ENCODE measurements at places on chromosomes 12 and 14.

- DNase-seq, result no peak
These were observed 132.5 kb downstream of the GPR135 start for GRCh38 chr14:59332727-59333126.

GRCh38 chr12:117685110-117685926 lies 283.5 kb downstream of the KSR2 start:
- DNase-seq, result no peak

DNA sequence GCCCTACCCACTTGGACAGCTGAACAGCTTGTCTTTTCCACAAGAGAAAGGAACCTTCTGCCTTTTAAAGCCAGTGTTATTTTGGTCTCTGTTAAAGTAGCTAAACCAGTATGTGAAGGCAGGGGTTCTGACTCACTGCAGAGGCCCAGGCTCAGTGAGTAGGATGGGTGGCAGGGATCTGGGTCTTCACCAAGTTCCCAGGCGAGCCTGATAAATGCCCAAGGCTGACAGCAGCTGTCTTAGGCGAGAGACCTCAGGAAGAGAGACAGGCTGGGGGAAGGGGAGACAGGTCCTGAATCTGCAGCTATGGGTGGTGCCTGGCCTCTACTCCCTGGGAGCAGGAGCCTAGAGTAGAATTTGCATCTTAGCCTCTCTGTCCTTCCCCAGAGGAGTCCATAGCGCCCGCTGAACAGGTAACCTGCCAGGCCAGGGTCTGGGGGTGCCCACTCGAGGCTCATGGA lies 18.1 kb upstream of the KIF26A start:
- no peak for DNase-seq

DNA sequence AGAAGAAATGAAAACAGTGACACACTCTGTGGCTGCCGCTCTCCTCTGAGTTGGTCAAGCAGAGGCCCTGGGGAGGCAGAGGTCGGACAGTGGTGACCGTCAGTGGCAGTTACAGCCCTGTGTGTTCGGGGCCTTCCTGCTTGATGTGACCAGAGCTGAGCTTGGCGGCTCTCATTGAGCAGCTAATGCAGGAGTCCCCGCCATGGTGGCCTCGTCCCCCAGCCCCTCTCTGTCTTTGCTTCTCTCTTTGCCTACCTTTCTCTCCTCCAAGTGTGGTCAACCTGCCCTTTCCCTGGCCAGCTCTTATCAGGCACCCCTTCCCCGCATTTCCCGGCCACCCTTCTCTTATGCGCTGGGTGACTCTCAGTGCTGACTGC lies 362.8 kb downstream of the CACNA1C start:
- DNase-seq, result no peak

- DNase-seq, result no peak
These were observed 95.6 kb upstream of the NRXN3 start for GRCh38 chr14:78074561-78074960.

GRCh38 chr12:113211160-113211559 lies 10.1 kb upstream of the TPCN1 start:
- DNase-seq, result no peak

DNA sequence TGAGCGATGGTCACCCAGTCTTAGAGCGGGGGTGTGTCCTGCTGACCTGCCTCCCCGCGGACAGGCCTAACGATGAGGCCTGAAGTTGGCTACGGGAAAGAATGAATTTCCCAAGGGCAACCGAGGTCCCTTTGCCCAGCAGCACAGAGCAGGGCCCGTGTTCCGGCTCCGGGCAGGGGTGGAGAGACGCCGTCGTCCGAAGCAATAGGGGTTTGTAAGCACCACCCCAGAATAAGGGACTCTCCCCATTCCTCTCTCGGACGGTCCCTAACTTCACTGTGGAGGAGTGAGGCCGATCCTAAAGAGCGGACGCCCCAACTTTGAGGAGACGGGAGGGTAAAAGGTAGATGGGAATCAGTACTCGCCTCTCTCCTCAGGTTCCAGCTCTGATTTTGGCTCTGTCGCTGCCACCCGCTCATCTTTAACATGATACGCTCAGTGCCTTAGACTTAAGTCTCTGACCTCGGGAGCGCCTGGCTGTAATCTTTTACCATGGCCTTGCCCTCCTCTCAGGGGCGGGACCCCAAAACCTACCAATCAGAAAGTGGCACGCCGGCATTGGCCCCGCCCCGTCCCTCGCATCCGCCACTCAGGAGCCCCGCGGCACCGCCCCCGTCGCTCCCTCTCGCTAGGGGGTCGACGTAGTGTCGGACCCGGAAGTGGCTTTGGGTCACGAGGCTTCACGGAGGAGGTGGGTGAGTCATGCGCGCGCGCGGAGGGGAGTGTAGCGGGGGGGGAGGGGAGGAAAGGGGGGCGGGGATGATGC lies at the start of gene DDIT3:
Gene DDIT3, minus strand, starts transcription at position 462 of the 766 bp plus-strand sequence. CDS start 3,108 bp downstream, outside the sequence.
- DNase-seq, result peak; percentile 100

- DNase-seq, result no peak
These were observed 77.6 kb upstream of the FUT8 start for GRCh38 chr14:65334765-65335410.

GRCh38 chr14:95143808-95144620 lies 13.3 kb downstream of the DICER1 start:
- no peak for DNase-seq

GRCh38 chr12:104464899-104465298 lies 8.2 kb downstream of the CHST11 start:
- DNase-seq, result no peak

DNA sequence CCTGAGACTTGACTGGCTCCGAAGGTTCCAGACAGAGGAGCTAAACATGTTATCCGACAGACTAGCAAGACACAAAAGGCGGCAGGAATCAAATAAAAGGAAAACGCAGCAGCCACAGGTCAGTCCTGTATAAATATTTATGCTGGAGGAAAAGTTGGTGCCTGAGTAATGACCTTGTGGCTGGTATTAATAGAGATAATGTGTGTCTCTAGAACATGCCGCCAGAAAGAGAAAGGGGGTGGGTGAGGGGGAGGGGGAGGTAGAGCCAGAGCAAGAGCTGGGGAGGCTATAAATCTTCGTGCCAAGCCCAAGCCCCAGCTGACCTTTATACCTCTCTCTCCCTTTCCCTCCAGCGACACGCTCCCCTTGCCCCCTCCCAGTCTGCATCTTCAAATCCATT lies 590.4 kb downstream of the MED13L start:
- no peak for DNase-seq

GRCh38 chr14:100019156-100019744 lies 46.0 kb upstream of the EVL start:
- DNase-seq, result no peak

GRCh38 chr14:77319422-77319821 lies 1.3 kb downstream of the POMT2 start:
- DNase-seq, result no peak

DNA sequence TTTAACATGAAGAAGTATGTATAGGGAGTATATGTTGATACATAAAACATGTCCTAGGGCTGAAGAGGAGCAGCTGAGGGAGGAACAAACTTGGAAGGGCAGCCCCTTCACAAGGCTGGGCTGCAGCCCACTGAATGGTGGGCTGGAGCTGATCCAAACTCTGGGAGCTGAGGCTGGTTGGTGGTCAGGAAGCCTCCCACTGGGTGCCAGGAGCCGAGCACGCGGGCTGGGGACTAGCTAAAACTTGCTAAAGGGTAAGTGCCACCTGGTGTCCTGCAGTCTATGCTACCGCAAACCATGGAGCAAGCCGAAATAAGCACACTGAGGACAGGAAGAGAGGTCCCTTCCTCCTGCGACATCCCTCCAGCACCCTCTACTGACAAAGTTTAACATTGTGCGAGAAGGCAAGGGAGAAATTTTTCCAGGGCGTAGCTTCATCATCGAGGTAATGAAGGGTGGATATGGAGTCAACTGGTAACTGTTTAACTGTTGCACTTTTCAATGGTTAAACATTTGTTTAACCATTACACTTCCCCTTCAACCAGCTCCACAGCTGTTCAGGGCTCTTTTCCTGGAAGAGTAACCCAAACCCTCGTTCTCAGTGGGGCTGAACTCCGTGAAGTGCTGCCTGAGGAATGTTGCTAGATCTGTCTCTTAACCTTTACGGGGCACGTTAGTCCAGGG lies 42.2 kb downstream of the EGLN3 start:
- no peak for DNase-seq

DNA sequence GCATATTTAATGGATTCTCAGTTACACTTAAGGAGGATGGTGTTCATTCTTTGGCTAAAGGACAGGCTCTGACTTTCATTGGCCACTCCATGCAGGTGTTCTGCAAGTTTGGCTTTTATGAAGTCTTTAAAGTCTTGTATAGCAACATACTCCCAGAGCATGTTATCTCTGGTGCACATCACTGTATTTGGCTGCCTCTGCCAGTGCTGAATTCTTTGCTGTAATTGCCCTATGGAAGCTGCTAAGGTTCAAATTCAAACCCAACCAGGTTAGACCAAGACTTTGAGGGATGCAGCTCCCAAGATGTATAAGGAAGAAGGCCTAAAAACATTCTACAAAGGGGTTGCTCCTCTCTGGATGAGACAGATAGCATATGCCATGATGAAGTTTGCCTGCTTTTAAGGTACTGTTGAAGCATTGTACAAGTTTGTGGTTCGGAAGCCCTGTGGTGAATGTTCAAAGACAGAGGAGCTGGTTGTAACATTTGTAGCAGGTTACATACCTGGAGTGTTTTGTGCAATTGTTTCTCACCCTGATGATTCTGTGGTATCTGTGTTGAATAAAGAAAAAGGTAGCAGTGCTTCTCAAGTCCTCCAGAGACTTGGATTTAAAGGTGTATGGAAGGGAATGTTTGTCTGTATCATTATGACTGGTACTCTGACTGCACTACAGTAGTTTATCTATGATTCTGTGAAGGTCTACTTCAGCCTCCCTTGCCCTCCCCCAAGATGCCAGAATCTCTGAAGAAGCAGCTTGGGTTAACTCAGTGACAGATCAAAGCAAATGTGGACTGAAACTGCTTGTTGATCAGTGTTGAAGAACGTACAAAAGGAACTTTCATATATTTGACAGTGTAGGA lies 19.4 kb downstream of the TMEM116 start:
- no peak for DNase-seq

GRCh38 chr14:24179294-24179960 lies 7.5 kb downstream of the REC8 start:
- no peak for DNase-seq

GRCh38 chr12:123478762-123479161 lies 20.8 kb downstream of the SNRNP35 start:
- no peak for DNase-seq

GRCh38 chr12:116152268-116152667 lies 125.2 kb downstream of the MED13L start:
- no peak for DNase-seq

- DNase-seq, result no peak
These were observed 10.8 kb downstream of the ARHGAP5 start for GRCh38 chr14:32087907-32088306.

GRCh38 chr12:105083551-105084105 lies 630 bp downstream of the ALDH1L2 start:
- DNase-seq, result no peak

DNA sequence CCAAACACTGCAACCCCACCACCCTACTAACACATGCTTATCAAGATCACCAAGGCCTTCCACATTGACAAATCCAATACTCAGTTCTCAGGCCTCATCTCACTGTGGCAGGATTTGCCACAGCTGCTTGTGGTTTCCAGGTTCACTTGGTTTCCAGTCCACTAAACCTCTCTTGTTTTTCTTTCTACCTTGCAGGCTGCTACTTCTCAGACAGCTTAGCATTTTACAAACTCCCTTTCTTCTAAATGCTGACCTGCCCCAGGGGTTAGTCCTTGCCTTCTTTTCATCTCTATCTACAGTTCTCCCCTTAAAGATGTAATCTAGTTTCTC lies 84.1 kb downstream of the BCAT1 start:
- no peak for DNase-seq

DNA sequence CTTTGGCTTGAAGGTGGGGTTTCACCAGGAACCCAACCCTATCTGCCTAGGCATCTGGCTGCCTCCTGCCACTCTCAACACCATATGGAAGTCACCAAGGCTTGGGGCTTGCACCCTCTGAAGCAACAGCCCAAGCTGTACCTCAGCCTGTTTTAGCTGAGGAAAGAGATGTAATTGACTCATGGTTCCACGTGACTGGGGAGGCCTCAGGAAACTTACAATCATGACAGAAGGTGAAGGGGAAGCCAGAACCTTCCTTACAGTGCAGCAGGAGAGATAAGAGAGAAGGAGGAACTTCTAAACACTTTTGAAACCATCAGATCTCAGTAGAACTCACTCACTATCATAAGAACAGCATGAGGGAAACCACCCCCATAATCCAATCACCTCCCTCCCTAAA lies 26.9 kb downstream of the GLIPR1L1 start:
- DNase-seq, result no peak

DNA sequence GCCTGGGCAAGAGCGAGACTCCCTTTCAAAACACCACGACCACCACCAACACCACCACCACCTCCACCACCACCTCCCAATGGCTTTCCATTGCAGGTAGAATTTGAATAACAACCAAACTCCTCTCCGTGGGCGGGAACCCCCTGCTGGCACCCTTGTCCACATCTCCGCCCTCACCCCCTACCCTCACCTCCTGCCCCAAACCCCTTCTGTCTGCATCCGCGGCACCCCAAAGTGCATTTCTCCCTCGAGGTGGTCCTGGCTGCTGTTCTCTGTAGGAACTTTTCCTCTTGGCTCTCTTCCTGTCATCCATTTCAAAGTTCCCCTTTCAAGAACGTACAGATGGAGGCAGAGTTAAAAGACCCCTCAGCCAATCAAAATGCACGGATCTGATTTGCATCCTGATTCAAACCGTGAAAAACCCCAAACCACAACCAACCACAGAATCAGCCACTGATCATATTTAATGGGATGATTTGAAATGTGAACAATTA lies 3.8 kb downstream of the SDSL start:
- no peak for DNase-seq

DNA sequence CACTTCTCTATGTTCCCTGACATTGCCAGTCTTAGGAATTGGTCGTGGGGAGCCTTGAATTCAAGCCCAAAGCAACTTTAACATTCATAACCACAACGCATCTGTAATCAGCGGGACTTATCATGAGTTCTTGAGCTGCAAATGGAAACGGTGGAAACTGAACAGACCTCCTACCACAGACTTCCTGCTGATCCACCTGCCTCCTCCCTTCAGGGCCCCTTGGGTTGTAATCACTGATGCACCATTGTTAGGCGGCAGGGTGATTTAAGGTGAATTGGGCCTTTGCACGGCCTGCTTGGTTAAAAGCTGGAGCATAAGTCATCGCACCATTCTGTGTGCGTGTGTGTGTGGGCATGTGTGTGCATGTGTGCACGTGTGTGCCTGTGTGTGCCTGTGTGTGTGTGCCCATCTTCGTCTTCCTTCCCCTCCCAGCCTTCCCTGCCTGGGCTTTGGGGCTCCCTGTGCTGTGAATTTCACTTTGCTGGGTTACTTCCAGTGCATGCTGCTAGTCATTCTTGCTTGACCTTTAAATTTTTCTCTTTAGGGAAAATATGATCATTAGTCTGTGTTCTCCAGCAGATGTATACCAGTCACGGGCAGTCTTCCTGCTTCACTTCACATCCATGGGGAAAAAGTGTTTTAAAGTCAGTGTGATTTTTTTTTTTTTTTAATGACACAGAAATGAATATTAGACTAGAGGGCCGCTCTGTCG lies 29.1 kb downstream of the CHST11 start:
- peak; percentile 26 for DNase-seq
